Stimulated activated CD4-positive, alpha-beta T cell treated with anti-CD3 and anti-CD28 coated beads, Interleukin-4, amount 100 ng/mL, for 1 hour (primary cell): ENCODE measurements at places on chromosomes 1 and 21.

GRCh38 chr1:228148935-228149405 lies 760 bp upstream of the GJC2 start:
- DNase-seq = no peak

GRCh38 chr21:27043377-27043776 lies 76.5 kb upstream of the ADAMTS5 start:
- no peak for DNase-seq

DNA sequence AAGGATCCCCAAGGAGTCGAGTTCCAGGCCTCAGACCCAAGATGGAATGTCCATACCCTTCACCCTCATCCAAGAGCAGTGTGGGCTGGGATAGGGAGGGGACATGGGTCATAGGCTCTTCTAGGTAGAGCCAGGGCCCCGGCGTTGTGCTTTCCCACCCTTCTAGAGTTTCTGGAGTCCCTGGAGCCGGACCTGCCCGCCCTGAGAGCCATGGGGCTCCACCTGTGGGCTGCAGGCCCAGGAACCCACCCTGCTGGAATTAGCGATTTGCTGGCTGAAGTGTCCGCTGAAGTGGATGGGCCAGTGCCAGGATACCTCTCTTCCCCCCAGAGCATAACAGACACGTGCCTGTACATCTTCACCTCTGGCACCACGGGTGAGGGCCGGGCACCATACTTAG lies 1.1 kb downstream of the SLC27A3 start:
- no peak for DNase-seq

DNA sequence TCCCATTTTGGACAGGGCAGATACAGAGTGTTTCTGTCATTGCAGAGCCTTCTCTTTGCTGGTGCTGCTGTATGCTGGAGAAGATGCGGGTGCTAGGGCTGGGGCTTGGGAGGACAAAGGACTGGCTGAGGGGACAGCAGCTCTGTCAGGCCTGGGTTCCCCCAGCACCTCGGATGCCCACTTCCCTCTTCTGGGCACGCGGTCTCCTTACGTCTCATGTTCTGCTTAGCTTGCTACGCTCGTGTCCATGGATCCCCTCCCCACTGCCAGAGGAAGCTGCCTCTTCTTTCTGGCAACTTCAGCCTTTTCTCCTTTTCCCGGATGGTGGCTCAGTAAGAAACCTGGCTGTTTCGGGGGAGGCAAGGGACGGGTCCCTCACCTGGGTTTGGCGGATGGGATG lies 75.7 kb downstream of the ARHGEF10L start:
- no peak for DNase-seq

DNA sequence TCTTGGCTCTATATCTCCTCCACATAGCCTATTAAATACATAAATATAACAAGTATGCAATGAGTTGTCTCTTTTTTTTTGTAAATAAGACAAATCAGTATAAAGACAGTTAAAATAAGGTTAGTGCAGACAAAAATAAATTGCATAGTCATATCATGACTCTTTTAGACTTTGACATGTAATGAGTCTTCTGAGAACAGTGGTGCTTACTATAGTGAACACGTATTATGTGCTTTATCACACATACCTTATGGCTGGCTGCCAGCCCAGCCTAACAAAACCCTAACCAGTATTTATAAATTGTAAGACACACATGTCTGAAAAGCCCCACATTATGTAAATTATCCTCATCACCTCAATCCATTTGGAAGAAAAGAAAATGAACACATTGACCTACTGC lies 29.1 kb upstream of the F13B start:
- DNase-seq = no peak

GRCh38 chr1:176032040-176032645 lies 174.9 kb downstream of the COP1 start:
- no peak for DNase-seq

GRCh38 chr1:201313086-201313485 lies 29.8 kb downstream of the PKP1 start:
- DNase-seq = no peak

DNA sequence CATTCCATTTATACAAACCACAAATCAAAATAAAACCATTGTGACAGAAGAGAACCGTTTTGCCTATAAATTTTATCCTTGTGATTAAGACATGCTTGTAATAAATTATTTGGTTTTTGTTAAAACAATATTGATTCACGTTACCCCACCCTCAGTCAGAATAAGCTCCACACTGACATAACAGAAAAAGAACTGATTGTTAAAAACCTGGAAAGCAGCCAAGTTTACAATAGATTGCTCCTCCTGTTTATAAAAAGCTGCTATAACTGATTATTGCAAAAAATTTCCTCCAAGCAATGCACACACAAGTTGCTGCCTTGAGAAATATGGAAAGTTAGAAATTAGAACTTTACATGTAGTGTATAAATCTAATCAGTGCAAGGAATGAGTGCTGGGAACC lies 263.5 kb downstream of the SETD4 start:
- no peak for DNase-seq

- no peak for DNase-seq
Observed at GRCh38 chr1:106276871-106277270, 779.6 kb upstream of the PRMT6 start.

- DNase-seq = no peak
Observed at GRCh38 chr1:78275456-78275855, 215.3 kb upstream of the PTGFR start.

DNA sequence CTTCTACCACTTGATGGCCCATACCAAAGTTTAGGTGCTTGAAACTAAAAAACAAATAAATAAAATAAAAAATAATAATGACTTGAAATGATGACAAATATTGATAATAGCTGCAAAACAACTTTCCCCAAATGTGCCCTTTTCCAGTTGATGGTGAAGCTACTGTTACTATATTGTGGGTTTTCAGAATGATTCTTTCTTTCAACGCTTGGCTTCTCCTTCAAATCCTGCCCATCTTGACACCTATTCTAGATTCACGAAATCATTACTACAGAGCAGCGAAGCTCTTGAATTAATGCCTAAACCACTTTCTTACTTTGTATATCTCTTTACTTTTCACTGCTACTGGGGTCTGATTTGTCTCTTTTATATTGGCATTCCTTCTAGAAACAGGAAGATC lies 9.2 kb upstream of the C1orf141 start:
- no peak for DNase-seq

- DNase-seq = no peak
Observed at GRCh38 chr1:203516184-203516583, 22.2 kb downstream of the OPTC start.

- no peak for DNase-seq
Observed at GRCh38 chr1:228011721-228012311, 5.0 kb downstream of the WNT3A start.

DNA sequence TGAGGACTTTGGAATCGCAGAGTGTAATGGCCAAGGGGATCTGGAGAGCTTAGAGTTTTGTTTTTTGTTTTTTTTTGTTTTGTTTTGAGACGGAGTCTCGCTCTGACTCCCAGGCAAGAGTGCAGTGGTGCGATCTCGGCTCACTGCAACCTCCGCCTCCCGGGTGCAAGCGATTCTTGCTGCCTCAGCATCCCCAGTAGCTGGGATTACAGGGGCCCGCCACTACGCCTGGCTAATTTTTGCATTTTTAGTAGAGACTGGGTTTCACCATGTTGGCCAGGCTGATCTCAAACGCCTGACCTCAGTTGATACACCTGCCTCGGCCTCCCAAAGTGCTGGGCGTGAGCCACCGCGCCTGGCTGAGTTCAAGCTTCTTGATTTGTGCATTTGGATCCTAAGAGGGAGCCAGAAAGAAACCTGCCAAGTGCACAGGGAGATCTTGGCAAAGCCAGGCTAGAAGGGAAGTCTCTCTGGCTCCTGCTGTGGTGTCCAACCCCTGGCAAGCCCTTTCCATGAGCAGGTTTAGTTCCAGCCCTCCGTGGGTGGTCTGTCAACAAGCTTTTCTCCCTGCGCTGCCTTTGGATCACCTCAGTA lies 852 bp downstream of the FAAH start:
- DNase-seq = no peak

DNA sequence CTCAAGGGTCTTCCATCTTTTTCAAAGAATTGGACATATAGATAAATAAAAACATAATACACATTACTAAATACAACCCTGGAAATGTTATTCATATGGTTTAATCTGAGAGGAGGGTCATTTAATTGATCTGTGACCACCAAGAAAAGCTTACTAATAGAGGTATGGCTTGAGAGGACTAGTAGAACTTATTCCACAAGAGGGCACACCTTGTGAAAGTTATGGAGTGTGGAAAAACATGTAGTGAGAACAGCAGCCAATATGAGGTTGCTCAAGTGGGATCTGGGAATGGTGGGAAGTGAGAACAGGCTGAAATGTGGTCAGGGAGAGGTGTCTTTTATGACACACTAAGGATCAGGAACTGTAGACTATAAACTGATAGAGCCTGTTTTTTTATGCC lies 973.5 kb upstream of the B3GALT2 start:
- no peak for DNase-seq

- peak; percentile 31 for DNase-seq
Observed at GRCh38 chr1:46613661-46614603, 2.7 kb downstream of the MOB3C start.

- no peak for DNase-seq
Observed at GRCh38 chr1:220198186-220199005, 73.9 kb downstream of the RAB3GAP2 start.

DNA sequence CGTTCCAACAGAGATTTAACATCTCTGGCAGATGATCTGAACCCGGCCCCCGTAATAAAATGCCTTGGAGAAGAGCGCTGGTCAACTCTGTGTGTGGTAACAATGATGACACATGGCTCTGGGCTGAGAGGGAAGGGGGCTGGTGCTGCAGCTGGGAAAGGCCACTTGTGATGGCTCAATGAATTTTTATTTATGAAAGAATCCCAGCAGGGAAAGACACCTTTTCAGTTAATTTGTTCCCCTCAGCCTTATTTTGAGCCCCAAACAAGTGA lies 59.4 kb downstream of the SYT6 start:
- no peak for DNase-seq

GRCh38 chr1:243968413-243968812 lies 82.7 kb upstream of the ZBTB18 start:
- no peak for DNase-seq

- DNase-seq = no peak
Observed at GRCh38 chr1:9402717-9403225, 110.1 kb downstream of the SPSB1 start.

DNA sequence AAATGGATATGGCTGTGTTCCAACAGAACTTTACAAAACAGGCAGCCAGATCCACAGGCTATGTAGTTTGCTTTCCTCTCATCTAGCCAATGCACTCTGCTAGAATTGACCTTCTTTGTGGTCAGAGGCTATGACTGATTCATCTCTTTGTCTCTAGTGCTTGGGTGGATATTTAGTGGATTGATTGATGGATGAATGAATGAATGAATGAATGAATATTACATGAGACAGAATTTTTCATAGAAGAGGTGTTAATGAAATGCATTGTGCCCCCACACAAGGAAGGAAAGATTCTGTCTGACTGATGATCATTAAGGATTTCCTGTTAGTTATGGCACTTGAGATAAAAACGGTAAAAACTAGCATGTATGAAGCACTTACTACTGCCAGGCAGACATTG lies 50.5 kb upstream of the ZYG11A start:
- no peak for DNase-seq

DNA sequence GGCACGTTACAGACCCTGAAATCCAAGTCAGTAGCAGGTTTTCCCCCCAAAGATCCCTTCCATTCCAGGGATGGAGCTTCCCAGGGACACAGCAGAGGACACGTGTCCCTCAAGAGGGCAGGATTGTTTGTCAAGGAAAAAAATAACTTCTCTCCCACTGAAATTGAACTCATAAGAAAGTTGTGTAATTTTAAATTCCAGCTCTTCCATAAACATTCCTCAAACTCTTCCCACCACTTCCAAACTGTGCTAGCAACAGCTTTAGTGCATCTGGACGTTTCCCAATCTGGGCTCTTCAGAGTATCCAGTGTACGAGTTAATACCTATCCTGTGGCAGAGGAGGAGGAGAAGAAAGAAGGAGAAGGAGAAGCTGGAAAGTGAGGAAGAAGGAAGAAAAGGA lies 79.6 kb downstream of the PSMG1 start:
- DNase-seq = no peak

- DNase-seq = no peak
Observed at GRCh38 chr21:18913914-18914313, 510.3 kb upstream of the TMPRSS15 start.

DNA sequence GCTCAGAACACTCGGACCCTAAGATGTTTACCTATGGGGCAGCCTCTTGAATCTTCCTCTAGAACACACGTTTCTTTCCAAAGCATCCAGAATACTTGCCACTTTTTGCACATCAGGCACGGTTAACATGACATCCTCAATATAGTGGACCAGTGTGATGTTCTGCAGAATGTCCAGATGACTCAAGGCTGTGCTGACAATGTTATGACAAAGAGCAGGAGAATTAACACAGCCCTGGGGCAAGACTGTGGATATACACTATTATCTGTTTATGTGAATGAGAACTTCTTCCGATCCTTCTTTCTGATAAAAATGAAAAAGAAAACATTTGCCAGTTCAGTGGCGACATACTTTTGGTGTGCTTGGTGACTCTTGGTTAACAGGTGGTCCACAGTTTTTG lies 154.3 kb downstream of the PDE4B start:
- no peak for DNase-seq

GRCh38 chr1:195876792-195877191 lies 731.4 kb downstream of the KCNT2 start:
- no peak for DNase-seq

GRCh38 chr1:243267914-243268653 lies 12.2 kb downstream of the SDCCAG8 start:
- no peak for DNase-seq

GRCh38 chr1:187566354-187566753 lies 737.6 kb downstream of the PLA2G4A start:
- no peak for DNase-seq

DNA sequence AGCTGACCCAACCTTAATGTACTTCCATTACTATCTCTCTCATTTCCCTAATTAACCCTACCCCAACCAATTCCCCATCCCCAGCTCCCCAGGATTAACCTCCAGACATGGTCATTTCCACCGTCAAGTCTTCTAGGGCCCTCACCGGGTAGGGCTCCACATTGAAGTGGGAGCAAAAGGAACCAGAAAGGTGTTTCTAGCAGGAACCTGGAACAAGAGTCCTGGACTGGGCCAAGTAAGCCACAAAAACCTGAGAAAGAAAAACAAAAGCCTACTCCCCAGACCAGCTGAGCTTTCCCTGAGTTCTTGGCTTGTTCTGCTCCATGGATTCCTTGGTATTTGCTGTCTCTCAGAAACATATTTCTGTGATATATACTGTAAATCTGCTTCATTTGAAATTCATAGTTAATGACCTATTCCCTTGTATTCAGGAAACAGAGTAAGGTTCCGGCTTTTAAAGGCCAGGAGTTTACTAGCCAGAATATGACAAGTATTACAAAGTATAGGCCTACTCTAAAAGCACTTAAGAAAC lies 58.4 kb downstream of the SYF2 start:
- no peak for DNase-seq

DNA sequence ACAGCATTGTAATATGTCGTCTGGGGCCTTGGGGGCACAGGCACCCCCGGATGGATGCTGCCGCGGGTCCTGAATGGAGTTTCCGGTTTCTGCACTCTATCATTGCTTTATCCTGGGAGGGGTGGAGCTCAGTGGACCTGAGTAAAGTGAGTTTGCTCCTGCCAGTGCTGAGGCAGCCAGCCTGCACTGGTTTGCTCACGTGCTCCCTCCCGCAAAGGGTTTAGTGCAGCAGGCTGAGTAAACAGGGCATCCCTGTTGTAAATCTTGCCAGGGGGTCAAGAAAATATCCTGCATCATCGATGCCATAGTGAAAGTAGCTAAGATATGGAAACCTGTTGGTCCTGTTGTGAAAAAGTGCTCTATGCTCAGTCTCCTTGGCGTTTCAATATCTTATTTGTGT lies 85.6 kb upstream of the BRINP3 start:
- DNase-seq = no peak

- DNase-seq = no peak
Observed at GRCh38 chr1:205843036-205843859, 6.7 kb downstream of the PM20D1 start.
